ENCODE measurements at places on chromosomes 7 and 10.

- no peak for DNase-seq
Observed at GRCh38 chr10:72889391-72889831, 4.1 kb upstream of the OIT3 start.

DNA sequence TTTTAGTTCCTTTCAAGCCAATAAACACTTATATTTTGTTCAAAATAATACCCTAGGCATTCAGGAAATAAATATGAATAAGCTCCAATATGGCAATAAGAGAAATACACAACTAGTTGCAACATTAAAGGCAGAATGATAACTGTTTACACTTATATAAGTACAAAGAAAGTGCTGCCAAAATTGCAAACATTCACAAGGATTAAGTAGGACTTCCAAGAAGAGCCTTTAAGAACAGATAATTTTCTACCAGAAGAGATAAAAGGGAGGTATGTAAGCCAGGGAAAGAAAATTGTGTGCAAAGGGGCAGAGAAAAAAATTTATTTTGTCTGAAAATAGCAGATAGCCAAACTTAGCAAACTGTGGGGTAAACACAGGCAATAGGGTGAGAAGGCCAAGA is 83.8 kb downstream of the CTNNA3 start:
- DNase-seq = no peak

DNA sequence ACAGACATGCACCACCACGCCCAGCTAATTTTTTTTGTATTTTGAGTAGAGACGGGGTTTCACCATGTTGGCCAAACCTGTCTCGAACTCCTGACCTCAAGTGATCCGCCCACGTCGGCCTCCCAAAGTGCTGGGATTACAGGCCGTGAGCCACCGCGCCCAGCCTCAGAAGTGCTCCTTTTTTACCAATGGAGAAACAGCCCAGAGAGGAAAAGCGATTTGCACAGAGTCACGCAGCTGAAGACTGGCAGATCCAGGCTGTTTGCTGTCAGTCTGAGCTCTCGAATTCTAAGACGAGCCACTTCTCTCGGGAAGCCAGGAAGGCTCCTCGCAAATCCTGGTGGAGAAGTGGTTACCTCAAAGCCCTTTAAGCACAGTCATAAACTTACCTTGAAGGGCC is 57.4 kb upstream of the SDK1 start:
- no peak for DNase-seq

- no peak for DNase-seq
Observed at GRCh38 chr10:33143160-33143728, 185.2 kb upstream of the ITGB1 start.

DNA sequence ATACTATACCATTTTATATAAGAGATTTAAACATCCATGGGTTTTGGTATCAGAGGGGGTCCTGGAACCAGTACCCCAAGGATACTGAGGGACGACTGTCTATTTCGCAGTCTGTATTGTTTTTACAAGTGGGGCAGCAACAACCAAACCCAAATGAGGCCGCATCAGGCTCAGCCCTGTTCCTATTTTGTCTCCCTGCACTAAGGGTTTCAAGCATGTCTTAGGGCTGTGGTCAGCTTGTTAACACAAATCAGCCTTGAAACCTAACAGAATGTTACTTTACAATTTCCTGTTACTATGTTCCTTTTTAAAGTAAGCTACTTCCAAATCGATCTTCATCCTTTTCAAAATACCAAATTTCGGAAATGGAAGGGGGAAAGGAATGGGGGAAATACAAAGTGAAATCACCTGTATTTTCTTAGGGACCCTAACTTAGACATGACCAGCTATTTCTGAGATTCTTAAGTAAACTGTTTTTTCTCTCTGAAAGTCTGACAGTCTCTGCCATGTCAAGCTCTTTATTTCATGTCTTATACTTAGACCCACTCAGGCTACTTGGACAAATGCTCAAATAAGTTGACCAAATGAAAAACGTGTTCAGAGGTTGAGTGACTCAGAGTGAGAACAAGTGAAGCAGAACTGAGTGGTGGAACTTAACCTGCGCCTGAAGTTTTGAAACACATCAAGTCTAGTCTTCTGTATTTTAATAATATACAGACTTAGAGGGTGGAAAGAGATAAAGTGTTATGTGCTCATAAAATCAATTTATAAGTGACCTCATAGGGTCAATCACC is 75.8 kb downstream of the C1GALT1 start:
- no peak for DNase-seq

DNA sequence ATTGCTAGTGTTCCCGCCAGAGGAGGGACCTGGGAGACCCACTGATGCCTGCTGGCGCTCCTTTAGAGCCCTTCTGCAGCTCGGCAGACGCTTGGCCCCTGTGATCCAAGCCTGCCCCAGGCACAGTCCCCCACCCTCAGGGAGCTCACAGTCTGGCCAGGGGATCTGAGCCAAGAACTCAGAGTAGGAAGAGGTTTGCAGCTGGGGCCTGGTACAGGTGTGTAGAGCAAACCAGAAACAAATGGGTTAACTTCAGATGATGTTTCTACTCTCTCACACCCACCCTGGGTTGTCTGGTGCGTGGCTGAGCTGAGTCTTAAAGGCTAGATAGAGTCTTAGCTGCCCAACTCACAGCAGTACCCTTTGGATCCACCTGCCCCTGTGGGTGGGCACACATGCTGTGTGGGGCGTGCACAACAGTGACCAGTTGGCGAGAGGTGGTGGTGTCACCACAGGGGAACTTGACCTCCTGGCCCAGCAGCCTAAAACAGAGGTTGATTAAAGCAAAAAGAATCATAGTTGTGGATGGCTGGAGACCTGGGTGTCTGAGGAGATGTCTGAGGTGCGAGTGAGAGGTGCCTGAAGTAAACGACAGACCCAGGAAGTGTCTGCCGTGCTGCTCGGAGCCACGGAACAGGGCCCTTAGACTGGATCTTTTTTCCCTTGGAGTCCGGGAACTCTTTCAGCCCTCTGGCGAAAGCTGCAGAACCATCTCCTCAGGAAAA is 31.2 kb upstream of the SRGN start:
- no peak for DNase-seq

GRCh38 chr10:116848032-116848943 is 1.0 kb upstream of the ENO4 start:
- no peak for DNase-seq

GRCh38 chr10:18607503-18608378 is 43.6 kb downstream of the NSUN6 start:
- peak; percentile 54 for DNase-seq

- no peak for DNase-seq
Observed at GRCh38 chr7:55185321-55185802, 166.5 kb downstream of the EGFR start.

- no peak for DNase-seq
Observed at GRCh38 chr7:137768366-137768765, 78.4 kb downstream of the DGKI start.

DNA sequence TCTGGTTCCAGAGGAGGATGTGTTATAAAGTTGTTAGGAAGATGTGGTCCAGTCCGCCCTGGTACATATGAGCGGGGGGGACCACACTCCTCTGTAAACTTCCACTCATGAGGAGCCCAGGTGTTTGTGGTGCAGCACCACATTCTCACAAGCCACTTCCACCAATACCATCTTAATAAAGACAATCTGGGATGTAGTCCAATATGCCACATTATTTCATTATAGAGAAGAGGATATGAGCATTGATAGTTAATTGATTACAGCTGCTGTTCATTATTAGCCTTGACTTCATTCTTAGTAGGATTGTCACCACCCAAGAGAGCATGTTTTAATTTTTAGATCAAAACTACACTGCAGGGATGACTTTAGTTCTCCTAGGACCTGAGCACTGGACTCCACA is 40.5 kb downstream of the ERCC6 start:
- DNase-seq = no peak

DNA sequence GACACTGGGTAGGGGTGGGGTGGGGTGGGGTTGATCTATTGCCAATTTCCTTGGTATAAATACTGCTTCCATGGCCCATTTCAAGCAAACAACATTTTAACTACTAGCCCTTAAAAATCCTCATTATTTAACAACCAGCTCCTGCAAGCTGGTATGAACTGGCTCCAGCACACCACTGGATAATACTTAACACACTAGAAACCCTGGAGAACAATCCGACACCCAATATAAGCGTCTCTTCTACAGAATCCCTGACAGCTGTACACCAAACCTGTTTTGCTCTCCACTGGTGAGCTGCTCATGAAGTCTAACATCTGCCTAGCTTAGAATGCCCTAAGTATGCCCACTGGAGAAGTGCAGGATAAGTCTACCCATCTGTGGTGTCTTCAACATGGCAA is 116.8 kb downstream of the HIPK2 start:
- no peak for DNase-seq

DNA sequence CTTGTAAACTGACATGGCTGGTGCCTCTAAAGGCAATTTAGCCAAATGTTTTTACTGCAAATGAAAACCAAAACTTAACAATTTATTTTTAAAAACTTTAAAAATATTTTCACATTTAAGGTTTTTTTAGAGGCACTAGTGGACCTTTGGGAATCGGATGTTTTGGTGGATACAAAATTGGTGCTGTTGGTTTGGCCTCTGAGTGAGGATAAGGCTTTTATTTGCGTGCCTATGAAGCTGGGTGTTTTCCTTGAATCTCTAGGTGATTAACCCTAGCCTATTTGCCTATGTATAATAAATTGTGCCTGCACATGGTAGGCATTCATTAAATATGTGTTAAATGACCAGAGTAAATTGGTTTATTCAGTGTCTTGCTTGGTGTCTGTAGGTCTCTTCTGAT is 2.9 kb upstream of the SGCE start:
- DNase-seq = no peak

GRCh38 chr10:77713521-77714280 is 76.1 kb upstream of the KCNMA1 start:
- no peak for DNase-seq

DNA sequence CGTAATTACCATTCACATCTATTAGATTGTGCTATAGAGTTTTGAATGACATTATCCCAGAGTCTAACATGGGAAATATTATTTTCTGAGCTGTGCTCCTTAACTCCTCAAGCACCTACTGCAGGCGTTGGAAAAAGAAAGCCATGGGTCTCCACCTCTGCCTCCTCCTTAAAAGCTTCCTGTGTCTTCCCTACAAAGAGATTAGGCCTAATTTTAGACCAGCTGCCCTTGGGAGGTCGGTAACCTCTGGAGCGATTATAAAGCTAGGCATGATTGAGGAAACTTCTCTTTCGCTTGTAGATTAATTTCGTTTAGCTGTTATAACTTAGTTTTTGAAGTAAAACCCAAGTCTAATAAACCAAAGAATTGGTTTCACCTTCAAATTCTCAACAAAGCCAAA is 75.2 kb downstream of the PLXDC2 start:
- no peak for DNase-seq

- no peak for DNase-seq
Observed at GRCh38 chr7:13093160-13093559, 405.7 kb downstream of the ARL4A start.

DNA sequence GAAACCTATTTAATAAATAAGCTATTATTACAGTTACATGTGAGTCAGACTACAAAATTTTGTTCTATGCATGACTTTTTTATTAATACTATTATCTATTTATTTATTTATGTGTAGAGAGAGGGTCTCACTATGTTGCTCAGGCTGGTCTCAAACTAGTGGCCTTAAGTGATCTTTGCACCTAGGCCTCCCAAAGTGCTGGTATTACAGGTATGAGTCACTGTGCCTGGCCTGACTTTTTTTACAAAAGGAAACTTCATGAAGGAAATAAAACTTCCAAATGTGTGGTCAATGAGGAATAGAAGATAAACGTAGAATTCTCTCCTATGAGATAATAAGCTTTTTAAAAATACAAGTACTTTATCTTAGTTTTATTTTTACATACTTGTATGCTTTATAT is 19.0 kb downstream of the COL28A1 start:
- no peak for DNase-seq

DNA sequence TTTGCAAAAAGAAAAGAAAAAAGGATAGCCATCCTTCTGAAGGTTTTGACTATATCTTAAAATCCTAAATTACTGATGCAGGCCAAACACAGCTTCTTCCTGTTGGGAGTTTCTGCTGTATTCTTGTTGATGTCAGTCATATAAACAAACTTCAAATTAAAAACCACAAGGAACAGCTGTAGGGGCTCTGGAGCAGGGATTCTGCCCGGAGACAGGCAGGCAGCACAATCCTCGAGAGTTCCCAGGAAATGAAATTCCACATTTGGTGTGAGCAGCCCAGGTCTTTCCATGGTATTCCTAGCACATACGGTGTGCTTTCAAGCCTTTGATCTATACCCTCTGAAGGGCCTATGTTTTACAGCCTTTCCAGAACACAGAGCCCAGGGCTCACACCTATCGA is 43.2 kb downstream of the INSYN2A start:
- no peak for DNase-seq

GRCh38 chr10:20181434-20181833 is 365.2 kb downstream of the PLXDC2 start:
- no peak for DNase-seq

GRCh38 chr7:99195867-99196266 is 12.0 kb downstream of the KPNA7 start:
- DNase-seq = no peak

DNA sequence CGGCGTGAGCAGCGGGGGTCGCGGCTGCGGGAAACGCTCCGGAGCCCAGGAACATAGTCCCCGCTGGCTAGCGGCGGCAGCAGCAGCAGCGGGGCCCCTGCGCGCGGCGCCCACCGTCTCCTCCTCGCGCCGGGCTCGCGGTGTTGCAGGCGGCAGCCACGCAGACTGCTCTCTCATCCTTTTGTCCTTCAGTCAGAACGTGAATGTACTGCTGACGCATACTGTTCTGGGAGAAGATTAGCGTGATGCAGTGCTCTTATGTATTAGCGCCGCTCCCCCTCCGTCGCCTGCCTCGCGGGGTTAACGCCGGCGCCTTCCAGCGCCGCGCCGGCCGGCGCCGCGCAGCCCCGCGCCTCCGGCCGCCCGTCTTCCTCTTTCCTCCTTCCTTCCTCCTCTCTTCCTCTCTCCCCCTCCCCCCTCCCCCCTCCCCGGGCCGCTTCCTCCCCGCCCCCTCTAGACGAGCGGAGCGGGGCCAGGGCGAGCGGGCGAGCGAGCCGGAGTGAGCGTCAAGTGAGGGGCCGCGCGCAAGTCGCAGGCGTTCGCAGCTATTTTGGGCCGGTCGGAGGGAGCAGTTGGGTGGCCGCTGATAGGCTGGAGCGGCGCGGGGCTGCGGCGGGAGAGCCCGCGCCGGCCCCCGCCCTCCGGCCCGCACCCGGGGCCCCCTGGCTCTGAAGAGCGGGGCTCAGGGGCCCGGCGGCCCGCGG is 816 bp upstream of the LRRC4 start:
- DNase-seq = peak; percentile 30

DNA sequence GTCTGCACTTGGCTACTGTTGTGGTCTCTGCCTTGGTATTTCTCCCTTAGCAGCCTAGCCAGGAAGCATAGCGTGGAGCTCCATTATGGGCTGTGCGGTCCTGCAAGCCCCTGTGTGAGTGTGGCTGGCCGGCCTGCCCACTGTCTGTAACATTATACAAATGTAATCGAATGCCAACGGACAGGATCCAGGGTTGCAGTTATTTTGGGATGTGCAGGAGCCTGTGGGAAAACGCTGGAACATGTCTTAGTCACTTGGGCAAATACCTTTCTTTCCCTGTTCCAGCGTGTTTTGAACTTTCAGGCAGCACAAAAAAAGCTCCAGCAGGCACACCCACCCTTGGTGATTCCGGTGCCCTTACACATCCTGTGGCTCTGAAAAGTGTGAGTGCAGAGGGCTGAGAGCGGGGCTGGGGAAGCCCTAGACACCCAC is 29.5 kb downstream of the BAG3 start:
- no peak for DNase-seq

Data from hematopoietic multipotent progenitor cell treated with erythropoietin and hydrocortisone succinate and interleukin-3 and kit ligand, for 15 days (in vitro differentiated cells).